ENCODE measurements at places on chromosomes 16 and 17. TPM values are rescaled to one million over a fixed set of nuclear protein-coding genes. Genes with fewer than 3 reads are reported as not detected.
A peak's percentile ranks its signal among the peaks of the same experiment; 100 is the strongest.

DNA sequence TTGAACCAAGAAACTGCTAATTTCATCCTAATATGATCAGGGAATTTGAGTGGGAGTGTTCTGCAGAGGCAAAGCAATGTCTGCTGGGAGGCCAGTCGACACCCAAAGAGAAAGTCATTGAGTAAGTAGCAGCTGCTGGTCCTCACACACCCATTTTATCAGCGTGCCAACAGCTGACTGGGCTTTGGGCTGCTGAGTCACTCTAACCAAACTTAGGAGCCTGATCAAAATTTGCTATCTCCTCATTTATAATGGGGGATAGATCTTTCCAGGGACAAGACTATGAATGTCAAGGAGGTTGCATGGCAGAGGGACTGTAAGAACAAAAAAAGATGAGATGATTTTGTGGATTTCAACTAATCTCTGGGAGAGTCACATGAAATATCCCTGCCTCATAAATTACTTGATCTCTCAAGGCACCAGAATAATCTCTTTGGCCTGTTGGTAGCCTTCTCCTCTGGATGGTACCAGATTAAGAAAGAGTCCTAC is 32.9 kb downstream of the CPSF4L start:
- peak; percentile 88 for DNase-seq

SLC16A6 gene
- polyA plus RNA-seq = 0.23 TPM

BCO1 gene
- polyA plus RNA-seq = not detected

- peak; percentile 57 for DNase-seq
Observed at GRCh38 chr17:1040216-1040600, 43.3 kb downstream of the TIMM22 start.

APOH gene
- 0.11 TPM for polyA plus RNA-seq

NAGS gene
- 1.8 TPM for polyA plus RNA-seq

GRCh38 chr17:29771546-29771945 is 148.8 kb upstream of the CORO6 start:
- DNase-seq = no peak

TEDC2 gene
- polyA plus RNA-seq = 1.5 TPM

GRCh38 chr17:57859601-57860413 is 10.0 kb upstream of the MRPS23 start:
- DNase-seq = no peak

GRCh38 chr16:74991593-74992403 is 6.9 kb upstream of the WDR59 start:
- DNase-seq = no peak

ACOX1 gene
- polyA plus RNA-seq = 18.7 TPM

HS3ST4 gene
- polyA plus RNA-seq = not detected

C17orf78 gene
- not detected for polyA plus RNA-seq

GRCh38 chr17:51322390-51323029 is 62.2 kb downstream of the UTP18 start:
- DNase-seq = no peak

- DNase-seq = no peak
Observed at GRCh38 chr16:67398546-67399217, 5.4 kb upstream of the TPPP3 start.

DNA sequence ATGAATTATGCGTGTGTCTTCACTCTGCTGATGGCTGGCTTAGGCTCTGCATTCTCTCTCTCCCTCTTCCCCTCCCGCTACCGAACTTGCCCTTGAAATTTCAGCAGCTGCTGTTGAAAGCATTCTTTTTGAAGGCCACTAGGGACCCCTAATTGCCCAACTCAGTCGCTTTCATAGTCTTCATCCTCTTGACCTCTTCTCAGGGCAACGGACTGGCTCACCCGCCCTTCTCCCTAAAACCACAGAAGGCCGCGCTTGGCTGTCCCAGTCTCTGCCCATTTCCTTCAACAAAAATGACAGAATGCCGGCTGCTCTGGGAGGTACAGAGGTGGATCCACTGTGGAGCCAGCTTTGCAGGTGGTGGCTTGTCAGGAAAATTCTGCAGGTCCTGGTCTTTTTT is 21.0 kb upstream of the FMNL1 start:
- DNase-seq = peak; percentile 69

- peak; percentile 3 for DNase-seq
Observed at GRCh38 chr16:66869424-66869823, 10.9 kb upstream of the PDP2 start.

- no peak for DNase-seq
Observed at GRCh38 chr16:24681793-24682192, 47.7 kb upstream of the TNRC6A start.

PIPOX gene
- polyA plus RNA-seq = 0.48 TPM

- no peak for DNase-seq
Observed at GRCh38 chr16:84368308-84368996, at the start of gene ATP2C2. Gene ATP2C2, plus strand, starts transcription at chr16:84368538. Its CDS starts 78 bp downstream, at chr16:84368616.

- no peak for DNase-seq
Observed at GRCh38 chr16:281660-282255, 1.2 kb upstream of the PDIA2 start.

JUP gene
- 145 TPM for polyA plus RNA-seq

SHBG gene
- polyA plus RNA-seq = 0.57 TPM

DNA sequence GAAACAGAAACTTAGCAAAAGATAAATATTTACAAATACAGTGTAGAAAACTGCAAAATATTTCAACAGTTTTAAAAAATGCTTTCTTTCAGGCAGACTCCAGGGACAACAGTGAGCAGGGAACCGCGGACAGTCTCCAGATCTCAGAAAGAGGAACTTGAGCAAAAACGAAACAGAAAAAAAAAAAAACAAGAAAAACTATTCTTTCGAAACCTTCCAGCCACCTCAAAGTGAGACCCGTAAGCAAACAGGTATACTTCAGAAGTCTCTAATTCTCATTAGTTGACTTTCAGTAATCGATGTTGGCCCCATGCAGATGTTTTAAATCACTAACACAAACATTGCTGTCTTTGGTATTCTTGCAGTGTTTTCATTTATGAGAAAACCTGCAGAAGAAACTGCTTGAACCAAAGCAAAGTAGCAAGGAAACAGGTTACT is 15.7 kb upstream of the CCL1 start:
- no peak for DNase-seq

- DNase-seq = no peak
Observed at GRCh38 chr16:58459344-58460218, 40.4 kb upstream of the NDRG4 start.

- no peak for DNase-seq
Observed at GRCh38 chr17:8048736-8049135, 9.9 kb downstream of the ALOX15B start.

DNA sequence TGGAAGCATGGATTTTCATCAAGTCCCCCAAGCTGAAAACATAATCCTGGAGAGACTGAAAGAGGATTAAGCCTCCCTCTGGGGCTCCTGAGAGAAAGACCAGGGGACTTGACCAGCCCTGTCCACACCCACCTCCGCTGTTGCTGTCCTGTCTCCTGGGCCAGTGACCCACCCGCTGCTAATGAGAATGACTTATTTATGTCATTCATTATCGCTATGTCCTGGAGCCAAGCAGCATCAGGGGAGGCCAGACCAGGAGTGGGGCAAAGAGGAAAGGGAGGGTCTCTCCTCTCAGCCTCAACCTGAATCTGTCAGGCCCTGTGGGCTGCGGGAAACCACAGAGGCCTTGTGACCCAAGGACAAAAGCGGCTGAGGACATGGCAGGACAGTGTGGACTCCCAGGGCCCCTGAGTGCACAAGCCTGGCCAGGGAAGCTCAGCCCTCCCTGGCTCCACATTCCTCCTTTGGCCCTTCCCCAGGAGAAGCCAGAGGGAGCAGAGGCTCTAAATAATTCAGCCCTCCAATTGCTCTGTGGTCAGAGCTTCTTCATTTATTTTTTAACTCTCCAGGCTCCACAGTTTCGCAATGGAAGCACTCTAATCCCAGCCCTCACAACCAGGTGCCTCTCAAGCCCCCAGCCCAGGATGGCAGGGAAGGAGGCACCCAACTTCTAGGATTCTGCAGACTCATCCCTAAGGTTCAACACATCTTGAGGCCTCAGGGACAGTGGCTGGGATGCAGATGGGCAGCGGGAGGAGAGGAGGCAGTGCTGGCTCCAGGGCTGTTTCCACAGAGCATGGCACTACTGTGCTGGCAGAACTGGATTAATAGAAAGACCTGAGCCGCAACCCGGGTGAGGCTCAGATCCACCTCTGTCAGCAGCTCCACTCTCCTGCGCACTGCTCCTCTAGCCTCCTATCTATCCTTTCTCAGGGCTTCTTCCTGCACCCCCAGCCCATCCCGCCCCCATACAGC is 19.1 kb downstream of the CUEDC1 start:
- DNase-seq = peak; percentile 88

UNC13D gene
- 18.8 TPM for polyA plus RNA-seq

DNA sequence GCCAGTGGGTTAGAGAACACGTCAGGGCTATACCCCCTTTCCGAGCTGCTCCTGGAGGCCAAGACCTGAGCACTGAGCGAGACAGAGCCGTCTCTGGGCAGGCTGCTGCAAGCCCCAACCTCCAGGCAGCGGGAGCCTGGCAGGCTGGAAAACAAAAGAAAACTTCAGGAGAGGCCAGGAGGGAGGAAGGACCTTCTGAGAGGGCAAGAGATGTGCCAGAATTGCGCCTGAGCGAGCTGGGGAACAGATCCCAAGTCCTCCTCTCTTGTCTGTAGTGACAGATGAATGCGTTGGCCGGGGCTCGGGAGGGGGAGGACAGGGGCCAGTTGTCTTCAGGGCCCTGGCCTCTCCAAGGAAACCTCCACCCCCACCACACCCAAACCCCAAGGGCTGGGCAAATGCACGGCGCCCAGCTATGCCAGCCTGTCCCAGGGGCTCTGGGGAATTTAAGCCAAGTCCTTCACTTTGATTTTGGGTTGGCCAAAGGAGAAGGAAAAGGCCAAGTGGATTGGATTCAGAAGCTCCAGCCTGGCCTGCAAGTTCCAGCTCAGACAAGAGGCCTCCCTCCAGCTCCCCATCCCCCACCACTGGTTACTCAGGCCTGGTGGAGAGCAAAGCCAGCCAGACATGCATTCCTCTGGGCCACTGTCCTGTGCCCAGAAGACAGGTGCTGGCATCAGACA is 18.1 kb downstream of the SDK2 start:
- no peak for DNase-seq

TBC1D3G gene
- 2.7 TPM for polyA plus RNA-seq

DNA sequence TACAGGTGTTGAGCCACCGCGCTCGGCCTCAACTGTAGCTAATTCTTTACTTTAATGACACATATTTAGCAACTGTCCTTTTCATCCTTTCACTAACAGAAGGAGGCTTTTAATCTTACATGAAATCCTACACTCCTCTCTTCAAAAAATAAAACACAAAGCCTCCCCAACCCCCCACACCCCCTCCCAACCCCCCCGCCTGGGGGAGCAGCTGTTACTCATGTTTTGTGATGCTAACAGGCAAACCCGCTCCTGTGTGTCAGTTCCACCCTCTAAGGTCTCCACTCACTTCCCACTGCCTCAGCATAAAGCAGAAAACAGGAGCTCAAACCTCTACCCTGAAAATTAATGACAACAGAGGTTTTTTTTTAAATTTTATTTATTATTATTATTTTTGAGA is 55.4 kb upstream of the SLC25A19 start:
- DNase-seq = no peak

- no peak for DNase-seq
Observed at GRCh38 chr16:81558444-81559175, 114.0 kb downstream of the CMIP start.

GRCh38 chr17:17924131-17924856 is 47.9 kb downstream of the TOM1L2 start:
- no peak for DNase-seq

Data from right cardiac atrium (tissue), 5 donors.